ENCODE measurements at places on chromosomes 6 and 20.

- no peak for DNase-seq
These were observed 16.5 kb downstream of the GTF2H5 start for GRCh38 chr6:158184608-158185007.

- DNase-seq = no peak
These were observed 289.9 kb upstream of the ZFP64 start for GRCh38 chr20:52481443-52481842.

- DNase-seq = no peak
These were observed 878.6 kb upstream of the MANEA start for GRCh38 chr6:94698773-94699172.

GRCh38 chr20:35004749-35005462 lies 49.2 kb downstream of the MYH7B start:
- DNase-seq = no peak

DNA sequence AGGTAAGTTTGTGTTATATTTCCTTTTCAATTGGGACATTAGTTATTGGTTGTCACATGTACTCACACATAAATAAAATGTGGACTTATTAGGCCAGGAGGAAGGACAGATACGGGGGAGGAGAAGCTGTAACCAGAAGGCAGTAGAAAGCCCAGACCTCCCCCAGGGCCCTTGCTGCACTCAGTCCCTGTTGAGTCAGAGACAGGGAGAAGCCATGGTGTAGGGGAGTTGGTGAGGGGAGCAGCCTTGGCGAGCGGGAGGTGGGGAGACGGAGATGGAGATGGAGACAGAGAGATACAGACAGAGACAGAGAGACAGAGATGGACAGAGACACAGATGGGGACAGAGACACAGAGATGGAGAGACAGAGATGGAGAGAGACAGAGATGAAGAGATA lies 263.2 kb downstream of the DLL1 start:
- no peak for DNase-seq
